ENCODE measurements at places on chromosomes 11 and 22.

DNA sequence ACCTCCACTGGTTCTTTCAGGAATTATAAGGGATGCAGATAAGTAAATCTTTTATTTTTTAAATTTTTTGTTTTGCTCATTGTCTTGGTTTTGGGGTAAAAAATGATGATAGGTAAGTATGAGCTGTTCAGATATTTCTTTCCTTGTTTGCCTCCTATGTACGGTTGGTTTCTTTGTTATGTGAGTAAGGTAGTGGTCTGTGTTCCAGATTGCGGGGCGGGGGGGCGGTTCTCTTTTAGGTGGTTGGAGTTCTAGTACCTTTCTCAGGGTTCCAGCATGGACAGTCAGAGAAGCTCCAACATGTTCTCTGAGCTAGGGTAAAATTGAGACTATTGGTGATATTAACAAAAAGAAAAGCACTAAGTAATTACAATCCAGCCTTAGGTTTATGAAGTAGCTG lies 2.4 kb downstream of the CTNND1 start:
- no peak for DNase-seq

GRCh38 chr11:61972112-61972671 lies 4.8 kb upstream of the FTH1 start:
- no peak for DNase-seq

- peak; percentile 81 for DNase-seq
These were observed 310.2 kb downstream of the DDX10 start for GRCh38 chr11:108975026-108975425.

DNA sequence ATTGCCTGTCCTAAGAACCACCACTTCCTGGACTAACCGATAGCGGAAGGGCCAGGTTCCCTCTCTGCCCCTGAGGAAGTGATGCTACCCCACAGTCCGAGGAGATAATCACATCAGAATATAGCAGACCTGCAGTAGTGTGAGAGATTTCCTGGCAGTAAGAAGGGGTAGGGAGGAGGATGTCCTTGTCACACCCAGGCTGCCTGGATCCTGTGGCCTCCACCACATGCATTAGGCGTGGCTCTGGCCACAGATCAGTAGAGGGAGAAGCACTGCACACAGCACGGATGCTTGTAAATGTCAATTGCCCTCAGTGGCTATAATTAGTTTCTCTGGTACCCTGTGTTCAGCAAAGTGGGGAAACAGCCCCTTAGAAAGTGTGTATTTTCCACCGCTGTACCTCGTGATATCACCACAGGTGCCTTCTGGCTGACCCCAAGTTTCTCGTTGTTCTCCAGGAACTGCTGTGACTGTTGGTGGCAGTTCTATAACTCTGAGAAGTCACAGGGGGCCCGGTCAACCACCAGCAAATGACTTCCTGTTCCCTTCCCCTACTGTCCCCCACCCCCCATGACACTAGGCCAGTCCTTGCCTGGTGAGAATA lies 61.8 kb downstream of the UBASH3B start:
- no peak for DNase-seq

GRCh38 chr11:109864834-109865547 lies 228.2 kb upstream of the ZC3H12C start:
- DNase-seq, result peak; percentile 3

All from DMS153 (cell line).